ENCODE measurements at places on chromosomes 2 and 18.

DNA sequence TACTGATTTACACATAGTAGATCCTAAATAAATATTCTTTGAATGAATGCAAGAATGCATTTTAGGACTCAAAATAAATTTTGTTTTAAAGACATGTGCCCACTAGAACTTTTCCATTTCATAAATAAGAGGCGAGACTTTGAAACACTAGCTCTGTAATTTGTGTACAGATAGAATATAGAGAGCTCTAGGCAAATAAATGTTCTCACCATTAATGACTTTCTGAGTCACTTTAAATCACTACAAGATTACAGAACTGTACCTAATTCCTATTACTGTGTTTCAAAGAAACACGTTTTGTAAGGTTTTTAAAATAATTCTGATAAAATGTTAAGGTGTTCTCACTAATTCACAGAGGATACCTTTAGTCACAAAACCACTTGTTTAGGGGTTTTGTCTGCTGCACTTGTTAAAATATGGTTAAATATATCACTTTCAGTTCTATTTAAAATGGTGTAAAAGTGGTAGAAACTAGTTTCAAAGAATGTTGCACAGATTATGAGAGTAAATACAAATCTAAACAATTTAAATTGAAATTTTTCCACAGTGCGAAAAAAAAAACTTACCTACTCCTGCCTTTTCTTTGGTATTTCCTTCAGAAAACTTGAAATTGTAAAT lies 158.7 kb upstream of the ZC3H15 start:
- no peak for DNase-seq

DNA sequence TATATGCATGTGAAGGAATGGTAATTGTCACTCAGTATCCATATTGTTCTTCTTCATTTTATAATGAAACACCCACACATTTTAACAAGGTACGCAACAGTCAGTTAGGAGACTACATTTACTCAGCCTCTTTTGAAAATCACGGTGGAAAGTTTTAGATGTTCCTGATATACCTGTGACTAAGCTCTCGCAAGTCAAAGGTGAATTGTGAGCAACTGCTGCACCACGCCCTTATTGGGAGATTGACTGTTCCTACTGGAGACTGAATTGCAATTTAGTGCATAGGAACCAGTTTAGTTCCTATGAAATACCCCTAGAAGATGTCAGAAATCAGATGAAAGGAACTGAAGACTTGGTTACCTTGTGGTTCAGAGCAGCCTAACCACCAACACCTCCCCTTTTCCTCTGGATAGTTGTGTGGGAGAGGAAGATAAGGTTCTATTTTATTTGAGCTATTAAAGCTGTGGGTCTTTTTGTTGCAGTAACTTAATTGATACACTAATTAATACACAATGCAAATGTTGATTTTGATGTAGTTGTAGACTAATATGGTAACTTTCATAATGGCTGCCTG lies 1280.5 kb upstream of the CDH2 start:
- no peak for DNase-seq

- peak; percentile 86 for DNase-seq
These were observed 6.5 kb upstream of the CAPN10 start for GRCh38 chr2:240579771-240580614.

DNA sequence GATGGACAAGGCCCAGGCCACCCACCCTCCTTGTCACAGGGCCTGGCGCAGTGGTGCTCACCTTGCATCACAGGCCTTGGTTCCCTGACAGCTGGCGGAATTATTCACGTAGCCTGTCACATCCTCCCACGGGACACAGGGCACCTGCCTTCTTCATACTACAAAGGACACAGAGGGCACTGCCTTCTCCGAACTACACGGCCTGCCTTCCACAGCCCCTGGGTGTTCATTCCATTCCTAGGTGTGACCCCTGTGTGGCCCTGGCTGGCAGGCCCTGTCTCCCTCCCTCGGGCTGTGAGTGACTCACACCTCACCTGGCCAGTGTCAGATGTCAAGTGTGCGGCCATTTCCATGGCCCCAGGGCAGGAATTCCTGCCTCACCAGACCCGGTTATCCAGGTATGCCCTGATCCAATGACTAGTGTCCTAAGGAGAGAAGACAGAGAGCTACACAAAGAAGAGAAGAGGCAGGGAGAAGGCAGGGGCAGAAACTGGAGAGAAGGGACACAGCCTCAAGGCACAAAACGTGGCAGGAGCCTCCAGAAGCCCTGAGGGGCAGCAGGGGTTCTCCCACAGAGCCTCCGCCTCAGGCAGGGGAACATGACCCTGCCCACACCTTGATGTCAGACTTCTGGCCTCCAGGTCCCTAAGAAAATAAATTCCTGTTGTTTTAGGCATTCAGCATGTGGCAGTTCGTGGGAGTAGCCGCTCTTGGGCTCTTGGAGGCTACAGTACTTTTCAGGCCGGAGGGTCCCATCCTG lies 43.4 kb downstream of the MBP start:
- DNase-seq: no peak

DNA sequence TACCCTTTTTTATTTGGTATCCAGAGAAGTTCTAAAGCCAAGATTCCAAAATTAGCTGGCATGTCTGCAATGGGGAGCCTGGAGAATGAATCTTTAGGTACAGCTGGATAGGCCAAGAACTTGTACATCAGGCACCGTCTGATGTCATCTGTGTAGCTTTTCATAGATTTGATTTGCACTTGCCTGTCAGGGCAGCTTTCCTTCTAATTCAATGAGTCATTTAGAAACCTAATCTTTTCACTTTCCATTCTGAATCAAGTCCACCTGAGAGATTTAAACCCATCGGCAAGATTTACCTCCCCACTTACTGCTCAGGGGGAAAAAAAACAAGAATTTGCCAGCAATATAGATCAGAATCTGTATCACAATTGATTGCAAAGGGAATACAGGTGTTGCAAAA lies 60.9 kb upstream of the ACAA2 start:
- DNase-seq: no peak

DNA sequence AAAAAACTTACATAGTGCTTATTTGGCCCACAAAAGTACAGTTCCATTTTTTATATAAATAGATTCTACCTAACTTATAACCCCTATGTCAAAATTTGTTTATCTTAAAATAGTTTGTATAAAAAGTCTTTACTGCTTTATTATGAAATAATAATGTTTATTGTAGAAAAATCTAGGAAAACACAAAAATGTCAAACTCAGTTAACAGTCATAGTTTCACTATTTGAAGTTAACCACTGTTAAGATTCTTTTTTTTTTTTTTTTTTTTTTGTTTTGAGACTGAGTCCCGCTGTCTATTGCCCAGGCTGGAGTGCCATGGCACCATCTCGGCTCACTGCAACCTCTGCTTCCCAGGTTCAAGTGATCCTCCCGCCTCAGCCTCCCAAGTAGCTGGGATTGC lies 26.5 kb upstream of the ABI2 start:
- no peak for DNase-seq

DNA sequence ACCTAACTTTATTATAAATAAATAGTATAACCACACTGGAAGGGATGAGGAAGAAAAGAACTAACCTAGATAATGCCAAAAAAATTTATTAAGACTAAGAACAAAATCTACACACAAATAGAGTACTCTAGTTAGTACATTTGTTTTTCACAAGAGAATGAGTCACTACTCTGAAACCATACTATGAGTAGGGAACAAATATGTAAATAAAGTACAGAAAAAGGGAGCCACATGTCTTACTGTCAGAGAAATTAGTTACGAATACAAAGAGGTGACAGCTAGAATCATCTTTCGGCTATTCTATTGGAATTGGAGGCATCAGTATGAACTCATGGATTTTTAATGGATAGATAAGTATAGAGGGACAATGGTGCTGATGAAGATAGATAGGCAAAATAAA lies 150.5 kb downstream of the COPS8 start:
- no peak for DNase-seq

GRCh38 chr2:241940329-241940728 lies 70.8 kb downstream of the RTP5 start:
- DNase-seq: peak; percentile 33

GRCh38 chr2:136075476-136075875 lies 42.5 kb downstream of the CXCR4 start:
- DNase-seq: no peak

- DNase-seq: no peak
These were observed 6.1 kb downstream of the ADCY3 start for GRCh38 chr2:24913911-24914310.

DNA sequence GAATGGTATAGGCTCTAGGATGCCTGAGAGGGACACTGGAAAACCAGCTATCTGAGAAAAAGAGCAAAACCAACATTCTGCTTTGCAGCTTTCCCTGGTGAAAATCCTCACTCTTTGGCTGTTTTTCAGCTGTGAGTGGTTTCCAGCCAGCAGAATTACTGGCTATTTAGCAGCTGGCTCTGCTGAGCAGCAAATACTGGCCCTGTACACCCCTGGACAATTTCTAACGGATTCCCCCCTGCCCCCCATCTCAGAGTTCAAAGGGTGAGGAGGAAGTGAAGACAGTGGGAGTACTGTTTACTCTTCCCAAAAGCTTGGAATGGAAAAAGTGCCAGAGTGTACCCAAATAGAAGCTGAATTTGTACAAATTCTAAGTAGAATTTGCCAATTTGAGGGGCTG lies 26.1 kb upstream of the IMP4 start:
- DNase-seq: no peak

- DNase-seq: no peak
These were observed 77.1 kb upstream of the CTAGE1 start for GRCh38 chr18:22494771-22495170.

GRCh38 chr2:12178289-12179080 lies 432.1 kb downstream of the LPIN1 start:
- DNase-seq: no peak

GRCh38 chr18:48824231-48824970 lies 126.4 kb downstream of the SMAD7 start:
- DNase-seq: no peak

GRCh38 chr2:127174640-127175039 lies 45.5 kb downstream of the CYP27C1 start:
- no peak for DNase-seq

- DNase-seq: peak; percentile 42
These were observed 8.3 kb downstream of the GYPC start for GRCh38 chr2:126664234-126664633.

- no peak for DNase-seq
These were observed 65.6 kb downstream of the RPIA start for GRCh38 chr2:88757025-88757424.

DNA sequence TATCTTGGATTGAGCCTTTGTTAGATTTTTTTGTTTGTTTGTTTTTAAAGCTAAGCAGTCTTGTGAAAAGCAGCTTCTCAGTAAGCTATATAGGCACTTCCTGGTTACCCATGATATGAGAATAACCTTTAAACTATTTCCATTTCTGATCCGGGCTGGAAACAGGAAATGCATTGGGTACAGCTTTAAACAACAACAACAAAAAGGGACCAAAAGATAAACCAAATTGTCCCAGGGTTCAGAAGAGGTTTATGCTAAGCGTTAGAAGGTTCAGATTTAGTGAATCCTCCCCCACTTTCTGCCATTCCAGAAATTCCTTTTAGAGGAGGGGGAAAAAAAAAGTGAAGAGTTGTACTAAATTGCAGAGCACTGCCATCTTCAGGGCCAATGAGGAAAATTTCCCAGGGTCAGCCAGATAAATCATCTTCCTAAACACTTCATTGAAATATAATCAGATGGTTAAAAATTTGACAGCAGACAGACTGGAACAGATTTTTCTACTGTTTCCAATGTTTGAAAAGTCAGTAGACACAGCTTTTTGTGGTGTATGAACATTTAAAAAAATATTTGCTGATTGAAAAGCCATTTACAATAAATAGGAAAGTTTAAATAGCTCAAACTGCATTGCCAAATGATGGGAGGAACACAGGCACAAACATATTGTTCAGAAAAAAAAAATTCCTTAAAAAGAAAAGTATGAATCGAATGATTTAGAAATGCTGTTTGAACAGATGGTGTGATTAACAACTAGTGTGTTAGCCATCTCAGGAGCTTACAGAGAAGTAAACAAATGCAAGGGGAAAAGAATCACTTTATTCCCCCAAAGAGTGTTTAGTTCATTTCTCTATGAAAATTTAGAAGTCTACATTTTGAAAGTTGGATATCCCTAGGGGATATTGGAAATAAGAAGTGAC lies 189.9 kb upstream of the TANK start:
- no peak for DNase-seq

DNA sequence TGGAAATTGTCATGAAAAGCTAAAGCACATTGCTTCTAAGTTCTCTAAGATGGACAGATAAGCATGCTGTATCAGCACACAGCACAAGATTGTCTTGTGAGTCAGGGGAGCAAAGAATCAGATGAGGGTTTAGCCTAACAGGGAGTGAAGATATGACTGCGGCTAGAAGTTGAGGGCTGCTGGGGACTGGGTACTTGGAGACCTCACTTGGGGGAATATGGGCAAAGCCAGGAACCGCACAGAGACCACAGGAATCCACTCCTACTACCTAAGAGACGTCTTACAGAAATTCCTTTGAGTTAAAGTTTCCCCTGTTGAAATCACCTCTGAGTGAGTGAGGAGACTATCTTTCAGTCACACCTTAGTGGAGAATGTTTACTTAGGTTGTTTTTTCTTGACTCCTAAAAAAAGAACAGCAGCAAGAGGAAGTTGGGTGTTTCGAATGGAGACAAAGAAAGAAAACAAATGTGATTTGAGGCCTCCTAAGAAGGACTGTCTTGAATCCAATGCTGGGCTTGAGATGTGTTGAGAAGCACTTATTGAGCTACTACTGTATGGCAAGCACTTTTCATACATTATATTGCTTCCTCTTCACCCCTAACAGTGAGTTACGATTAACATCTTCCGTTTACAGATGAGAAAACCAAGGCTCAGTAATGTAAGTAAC lies 100.7 kb downstream of the ANKRD44 start:
- DNase-seq: peak; percentile 76
